GM13977 (cell line): ENCODE measurements at places on chromosomes 6 and 20.
A peak's percentile ranks its signal among the peaks of the same experiment; 100 is the strongest.

DNA sequence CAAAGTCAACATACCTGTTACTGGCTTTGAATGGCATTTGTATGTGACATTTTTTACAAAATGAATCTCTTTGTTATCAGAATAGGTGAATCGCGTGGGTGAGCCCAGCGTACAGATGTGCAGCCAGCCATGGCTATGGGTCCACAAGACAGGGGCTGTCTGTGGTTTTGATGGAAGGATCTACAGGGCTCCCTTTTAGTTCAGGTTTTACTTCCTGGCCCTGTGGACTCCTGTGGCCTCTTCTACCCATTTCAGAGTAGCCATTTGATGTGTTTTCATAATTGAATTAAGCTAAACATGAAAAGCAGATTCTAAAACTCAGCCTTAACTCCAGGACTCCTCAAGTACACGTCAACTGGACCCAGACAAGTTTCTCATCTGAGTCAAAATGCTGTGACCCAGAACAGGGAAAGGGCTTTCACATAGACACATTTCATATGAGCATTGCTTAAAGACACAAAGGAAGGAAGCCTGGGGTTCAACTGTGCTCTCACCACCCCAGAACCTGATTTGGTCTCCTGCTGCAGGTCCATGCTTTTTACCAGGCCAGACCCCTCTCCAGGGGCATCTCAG is 105.3 kb upstream of the NAA20 start:
- DNase-seq = peak; percentile 42

DNA sequence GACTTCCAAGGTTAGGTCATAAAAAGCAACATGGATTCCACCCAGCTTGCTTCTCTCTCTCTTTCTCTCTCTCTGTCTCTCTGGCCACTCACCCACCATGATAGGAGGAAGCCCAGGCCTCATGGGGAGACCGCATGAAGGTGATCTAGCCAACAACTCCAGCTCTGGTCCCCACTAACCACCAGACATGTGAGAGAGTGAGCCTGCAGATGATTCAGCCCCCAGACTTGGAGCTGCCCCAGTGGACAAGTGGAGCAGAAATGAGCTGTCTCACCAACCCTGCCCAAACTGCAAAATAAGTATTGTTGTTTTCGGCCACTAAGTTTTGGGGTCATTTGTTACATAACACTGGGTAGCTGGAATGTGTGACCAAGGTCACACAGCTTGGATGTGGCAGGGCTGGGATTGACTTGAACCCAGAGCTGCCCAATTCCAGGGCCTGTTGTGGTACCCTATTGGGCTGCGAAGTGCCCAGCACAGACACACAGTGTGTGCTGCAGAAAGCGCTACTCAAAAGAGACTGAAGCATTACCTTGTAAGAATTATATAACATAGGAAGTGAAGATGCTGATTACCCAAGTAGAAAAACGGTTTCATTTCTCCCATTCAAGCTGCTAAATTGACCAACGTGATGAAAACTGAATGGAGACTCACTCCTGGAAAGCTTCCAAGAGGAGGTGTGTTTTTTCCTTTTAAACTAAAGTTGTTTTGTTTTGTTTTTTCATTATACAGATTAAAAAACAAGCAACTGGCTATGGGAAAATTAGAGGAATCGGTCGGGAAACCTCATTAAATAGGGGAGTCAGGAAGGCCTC is 9.1 kb upstream of the TLDC2 start:
- no peak for DNase-seq

DNA sequence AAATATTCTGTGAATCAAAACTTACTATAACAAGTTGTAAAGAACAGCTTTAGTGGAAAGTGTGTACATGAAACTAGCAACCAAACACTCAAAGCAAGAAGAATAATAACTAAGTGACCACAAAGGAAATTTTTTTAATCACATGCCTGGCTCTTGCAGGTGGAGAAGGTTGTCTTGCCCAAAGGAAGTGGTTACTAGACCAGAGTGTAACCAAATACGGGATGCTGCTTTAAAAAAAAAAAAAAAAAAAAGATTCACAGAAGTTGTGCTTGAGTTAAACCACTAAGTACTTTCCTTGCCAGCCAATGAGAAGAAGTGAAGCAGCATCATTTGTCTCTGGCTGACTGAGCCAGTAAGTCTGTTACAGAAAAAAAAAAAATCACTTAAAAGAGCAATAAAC is 19.1 kb upstream of the HLA-DQB1 start:
- peak; percentile 38 for DNase-seq

GRCh38 chr6:149318581-149319286 is 1.2 kb downstream of the TAB2 start:
- DNase-seq = no peak

DNA sequence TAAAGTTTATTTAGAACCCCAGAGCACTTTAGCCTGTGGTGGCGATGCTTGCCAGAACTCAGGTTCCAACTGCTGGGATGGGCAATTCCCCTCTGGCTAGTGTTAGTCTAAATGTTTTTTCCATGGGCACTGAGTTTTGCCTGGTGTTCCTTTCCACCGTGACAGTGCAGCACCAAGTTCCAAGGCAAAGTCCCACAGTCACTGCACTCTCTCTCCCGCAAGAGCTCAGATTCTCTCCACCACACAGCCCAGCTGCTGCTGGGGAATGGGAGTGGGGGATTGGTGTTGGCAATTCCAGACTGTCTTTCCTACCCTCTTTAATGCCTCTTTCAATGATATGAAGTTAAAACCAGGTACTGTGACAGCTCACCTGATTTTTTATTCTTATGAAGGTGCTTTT is 247.6 kb downstream of the ALDH8A1 start:
- no peak for DNase-seq

GRCh38 chr6:121956782-121957181 is 442.7 kb upstream of the HSF2 start:
- no peak for DNase-seq

- DNase-seq = peak; percentile 36
Measured at GRCh38 chr20:20593447-20594170, 118.8 kb downstream of the RALGAPA2 start.

GRCh38 chr6:8651998-8652397 is 216.7 kb upstream of the SLC35B3 start:
- no peak for DNase-seq

GRCh38 chr6:144049386-144049785 is 41.3 kb upstream of the PLAGL1 start:
- no peak for DNase-seq

DNA sequence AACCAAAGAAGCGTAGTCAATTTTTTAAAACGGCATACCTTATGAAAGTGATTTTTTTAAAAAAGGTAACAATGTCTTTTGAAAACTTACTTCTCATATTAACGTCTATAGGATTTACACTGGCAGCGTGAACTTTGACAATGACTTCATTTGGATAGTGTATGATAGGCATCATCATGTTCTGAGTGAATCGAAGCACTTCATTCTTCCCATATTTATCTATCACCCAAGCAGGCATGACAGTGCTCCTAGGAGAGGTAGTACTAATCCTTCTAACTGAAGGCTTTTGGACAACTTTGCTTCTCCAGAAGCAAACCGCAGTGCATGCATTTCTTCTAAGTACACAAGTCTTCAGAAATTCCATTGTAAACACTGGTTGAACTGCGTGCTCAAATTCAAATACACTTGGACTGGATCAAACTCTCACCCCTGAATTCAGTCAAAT is 618 bp downstream of the RTN4IP1 start:
- DNase-seq = no peak

- peak; percentile 22 for DNase-seq
Measured at GRCh38 chr6:53795340-53795701, 516 bp downstream of the LRRC1 start.

DNA sequence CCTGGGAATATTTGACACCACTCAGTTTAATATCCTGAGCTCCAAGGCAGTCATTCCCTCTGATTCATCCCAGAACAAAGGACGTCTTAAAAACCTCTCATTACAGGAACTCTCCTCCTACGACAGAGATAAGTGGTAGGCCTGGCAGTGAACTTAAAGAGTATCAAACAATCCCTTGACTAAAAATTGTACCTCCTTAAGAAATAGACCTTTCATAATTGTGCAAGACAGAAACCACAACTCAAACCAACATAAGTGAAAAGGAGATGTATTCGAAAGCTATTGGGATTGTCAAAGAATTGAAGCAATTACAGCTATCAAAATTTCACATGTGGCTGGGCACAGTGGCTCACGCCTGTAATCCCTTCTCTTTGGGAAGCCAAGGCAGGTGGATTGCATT is 19.1 kb upstream of the BNIP5 start:
- DNase-seq = no peak

DNA sequence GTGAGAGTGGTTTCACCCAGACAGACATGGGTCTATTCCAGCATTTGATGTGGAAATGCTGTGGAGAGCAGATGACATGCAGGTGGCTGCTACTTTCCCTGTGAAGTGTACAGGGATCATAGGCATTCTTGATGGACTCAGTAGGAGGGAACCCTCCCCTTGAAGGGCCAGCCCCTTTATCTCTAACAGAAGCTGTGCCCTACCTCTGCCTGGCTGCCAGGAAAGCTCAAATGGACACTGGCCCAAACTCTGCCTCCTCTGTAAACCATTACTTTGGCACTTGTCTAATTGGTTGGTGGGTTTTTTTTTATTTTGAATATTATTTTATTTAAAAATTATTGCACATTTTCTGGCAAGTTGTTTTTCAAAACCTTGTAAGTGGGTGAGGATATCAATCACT is 106.7 kb upstream of the GGTLC1 start:
- DNase-seq = no peak

DNA sequence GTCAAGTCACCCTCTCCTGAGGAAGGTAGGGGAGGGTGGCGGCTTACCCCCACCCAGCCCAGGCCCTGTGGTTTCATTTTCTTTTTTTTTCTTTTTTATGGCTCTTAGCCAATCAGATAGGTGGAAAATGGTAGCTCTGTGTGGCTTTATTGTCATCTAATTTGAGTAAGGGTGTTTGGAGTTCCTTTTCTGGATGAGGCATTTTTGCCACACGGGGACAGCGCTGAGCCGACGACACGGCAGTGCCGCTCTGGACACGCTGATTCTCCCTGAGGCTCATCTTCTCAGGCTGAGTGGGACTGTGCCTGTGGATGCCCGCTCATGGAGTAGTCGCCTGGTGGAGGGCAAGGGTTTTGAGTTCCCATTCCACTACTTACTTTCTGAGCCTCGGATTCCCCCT is 37.6 kb upstream of the ANGPT4 start:
- no peak for DNase-seq

DNA sequence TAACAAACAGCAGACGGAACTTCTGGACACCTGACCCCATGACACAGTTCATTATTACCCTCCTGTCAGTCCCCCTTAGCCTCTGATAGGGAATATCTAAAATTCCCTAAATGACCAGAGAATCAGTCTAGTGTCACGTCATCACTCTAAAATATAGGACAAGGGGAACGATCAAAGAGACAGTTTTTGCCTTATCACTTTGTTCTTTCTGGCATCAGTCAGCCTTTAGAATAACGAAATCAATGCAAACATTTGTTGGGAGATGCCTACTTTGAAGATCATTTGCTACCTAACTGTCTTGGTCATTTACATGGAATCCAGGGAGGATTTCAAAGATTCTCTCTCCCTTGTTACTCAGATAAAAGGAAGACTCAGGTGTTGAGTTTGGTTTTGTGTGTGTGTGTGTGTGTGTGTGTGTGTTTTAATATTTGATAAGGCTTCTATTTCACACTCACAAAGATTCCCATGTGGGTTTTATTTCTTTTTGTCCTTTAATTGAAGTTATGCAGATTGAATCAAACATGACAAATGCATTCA is 28.3 kb downstream of the LINC00237 start:
- DNase-seq = no peak

DNA sequence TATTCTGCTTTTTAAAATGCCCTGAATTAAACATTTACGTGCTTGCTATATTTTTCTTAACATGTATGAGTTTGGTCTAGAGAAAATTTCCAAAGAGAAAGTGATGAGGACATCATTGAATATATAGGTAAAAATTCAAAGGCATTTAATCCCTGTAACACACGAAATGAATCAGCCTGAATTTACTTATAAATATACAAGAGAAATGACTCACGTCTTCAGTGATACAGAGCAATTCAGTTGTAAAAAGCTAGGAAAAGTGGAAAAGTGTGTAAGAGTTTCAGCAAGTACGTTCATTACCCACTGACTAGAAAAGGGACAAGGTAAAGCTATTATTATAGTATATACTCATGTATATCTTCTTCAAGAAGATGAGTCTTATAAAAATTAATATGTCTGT is 124.8 kb downstream of the HIVEP1 start:
- no peak for DNase-seq

GRCh38 chr6:71383901-71384489 is 95.4 kb downstream of the OGFRL1 start:
- peak; percentile 8 for DNase-seq

GRCh38 chr20:48921883-48922820 is 641 bp downstream of the ARFGEF2 start:
- no peak for DNase-seq

DNA sequence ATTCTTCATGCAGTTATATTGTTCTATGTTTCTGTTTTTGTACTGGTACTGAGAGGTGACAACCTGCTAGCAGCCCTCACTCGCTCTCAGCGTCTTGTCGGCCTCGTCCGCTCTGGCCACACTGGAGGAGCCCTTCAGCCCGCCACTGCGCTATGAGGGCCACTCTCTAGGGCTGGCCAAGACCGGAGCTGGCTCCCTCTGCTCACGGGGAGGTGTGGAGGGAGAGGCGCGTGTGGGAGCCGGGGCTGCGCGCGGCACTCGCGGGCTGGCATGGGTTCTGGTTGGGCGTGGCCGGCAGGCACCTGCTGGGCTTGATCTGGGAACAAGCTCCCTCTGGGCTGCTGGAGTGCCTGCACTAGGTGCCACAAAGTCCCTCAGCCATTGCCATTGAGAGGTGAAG is 1323.8 kb upstream of the EYS start:
- no peak for DNase-seq

DNA sequence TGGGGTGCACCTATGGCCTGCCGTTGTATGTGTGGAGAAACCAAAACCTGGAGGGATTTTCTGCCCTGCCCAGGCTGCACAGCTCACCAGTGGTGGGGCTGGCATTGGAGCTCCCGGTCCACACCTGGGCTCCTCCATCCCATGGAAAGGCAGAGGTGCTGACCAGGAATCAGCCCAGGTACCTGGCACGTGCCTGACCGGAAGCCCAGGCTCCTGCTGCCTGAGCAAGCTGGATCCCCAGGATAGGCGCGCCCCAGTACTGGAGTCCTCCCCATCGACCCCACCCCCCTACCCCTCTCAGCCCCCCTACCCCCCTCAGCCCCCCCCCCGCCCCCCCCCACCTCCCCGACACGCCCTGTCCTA is 39.9 kb upstream of the HMGA1 start:
- no peak for DNase-seq

DNA sequence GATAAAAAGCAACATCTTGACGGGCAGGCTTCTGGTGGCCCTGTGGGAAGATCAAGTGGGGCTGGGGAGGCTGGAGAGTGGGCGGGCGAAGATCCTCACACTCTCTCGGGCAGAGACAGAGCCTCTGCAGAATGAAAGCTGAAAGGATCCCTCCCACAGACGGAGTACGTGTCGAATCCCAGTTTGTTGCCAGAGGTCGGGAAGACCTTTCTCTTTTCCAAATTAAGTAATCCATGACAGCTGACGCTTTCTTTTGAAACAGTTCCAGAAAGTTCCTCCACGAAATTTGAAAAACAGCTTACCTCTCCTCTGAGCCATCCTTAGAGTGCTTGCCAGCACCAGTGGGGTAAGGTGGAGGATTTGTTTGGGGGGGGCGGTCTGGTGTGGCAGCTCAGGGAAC is 155.6 kb upstream of the SMLR1 start:
- DNase-seq = no peak
